ENCODE measurements at places on chromosomes 1 and 21.

GRCh38 chr21:34998176-34998575 is 50.9 kb downstream of the RUNX1 start:
- no peak for DNase-seq

- DNase-seq: no peak
Observed at GRCh38 chr1:22788254-22788661, 77.6 kb downstream of the EPHB2 start.

DNA sequence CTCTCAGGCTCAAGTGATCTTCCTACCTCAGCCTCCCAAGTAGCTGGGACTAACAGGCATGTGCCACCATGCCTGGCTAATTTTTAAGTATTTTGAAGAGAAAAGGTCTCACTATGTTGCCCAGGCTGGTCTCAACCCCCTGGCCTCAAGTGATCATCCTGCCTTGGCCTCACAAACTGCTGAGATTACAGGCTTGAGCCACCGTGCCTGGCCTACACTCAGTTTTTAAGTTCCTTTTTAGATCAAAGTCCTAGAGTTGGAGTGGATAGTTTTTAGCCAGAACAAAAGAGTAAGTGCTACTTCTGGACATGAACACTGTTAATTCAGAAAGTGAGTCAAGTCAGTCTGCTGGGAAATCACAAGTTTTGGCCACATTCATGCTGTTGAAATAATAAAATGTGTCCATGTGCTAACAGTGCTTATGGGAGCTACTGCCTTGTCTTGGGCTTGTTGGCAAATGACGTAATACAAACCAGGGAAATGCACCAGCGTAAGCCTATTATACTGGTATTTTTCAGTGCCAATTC is 84.2 kb downstream of the NDUFS5 start:
- peak; percentile 60 for DNase-seq

DNA sequence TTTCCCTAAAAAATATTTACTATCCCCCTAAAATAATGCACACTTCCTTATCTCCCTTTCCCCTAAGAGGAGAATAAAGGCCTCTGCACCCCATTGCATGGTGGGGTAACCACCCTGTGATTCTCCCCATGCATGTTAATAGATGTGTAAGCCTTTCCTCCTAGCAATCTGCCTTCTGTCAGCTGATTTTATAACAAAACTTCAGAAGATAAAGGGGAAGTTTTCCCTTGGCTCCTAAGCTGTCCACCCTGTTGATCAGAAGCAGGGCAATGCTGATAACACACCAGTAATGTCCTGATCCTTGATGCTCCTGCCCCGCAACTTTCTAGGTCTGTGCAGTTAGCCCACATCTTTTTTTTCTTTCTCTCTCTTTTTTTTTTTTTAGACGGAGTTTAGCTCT is 11.4 kb upstream of the RNF187 start:
- DNase-seq: no peak

GRCh38 chr21:34795548-34796180 is 126.9 kb downstream of the CLIC6 start:
- no peak for DNase-seq

DNA sequence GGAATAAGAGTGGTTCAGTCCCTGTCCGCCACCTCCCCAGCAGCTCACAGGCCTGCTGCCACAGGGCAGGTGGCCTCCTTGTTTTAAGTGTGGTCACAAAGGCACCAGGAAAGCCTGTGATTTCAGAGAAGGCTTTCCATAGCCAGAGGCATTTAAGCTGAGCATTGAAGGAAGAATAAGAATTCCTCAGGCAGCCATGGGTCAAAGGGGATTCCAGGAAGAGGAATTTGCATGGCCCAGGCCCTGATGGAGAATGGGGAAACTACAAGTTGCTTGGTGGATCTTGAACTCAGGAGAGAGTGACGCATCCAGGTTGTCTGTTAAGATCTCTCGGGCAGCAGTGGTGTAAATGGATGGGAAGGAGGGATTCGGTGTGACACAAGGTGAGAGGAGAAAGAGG is 66.7 kb downstream of the KLHDC7A start:
- DNase-seq: no peak

GRCh38 chr1:110872366-110872744 is 593 bp upstream of the CD53 start:
- DNase-seq: no peak

GRCh38 chr1:172662464-172663109 is 3.7 kb downstream of the FASLG start:
- peak; percentile 63 for DNase-seq

GRCh38 chr1:100835866-100836842 is 58.5 kb downstream of the EXTL2 start:
- no peak for DNase-seq

Measured in upper lobe of left lung (tissue), 6 donors.